CD8-positive, alpha-beta memory T cell (primary cell): ENCODE measurements at places on chromosomes 2 and 18. TPM values are rescaled to one million over a fixed set of nuclear protein-coding genes. Genes with fewer than 3 reads are reported as not detected.

- DNase-seq = no peak
Measured at GRCh38 chr2:227759411-227760118, 13.9 kb downstream of the SCYGR8 start.

GRCh38 chr18:55323051-55323994 is 264.7 kb downstream of the TCF4 start:
- DNase-seq = no peak

DNA sequence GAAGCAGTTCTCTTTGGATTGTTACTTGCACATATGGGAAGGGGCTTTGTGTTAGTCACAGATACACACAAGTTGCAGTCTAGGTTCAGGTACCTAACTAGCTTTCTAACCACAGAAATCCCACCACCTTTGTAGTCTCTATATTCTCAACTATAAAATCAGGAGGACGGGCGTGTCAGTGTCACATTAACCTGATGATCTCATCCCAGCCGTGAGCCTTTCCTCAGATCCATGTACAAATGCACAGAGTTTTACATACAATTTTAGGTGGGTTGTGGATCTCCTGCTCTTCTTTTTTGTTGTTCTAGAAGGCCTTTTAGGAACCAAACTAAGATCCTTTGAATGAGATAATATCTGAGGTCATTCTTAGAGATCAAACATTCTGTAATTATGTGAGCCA is 94.0 kb downstream of the ZNF532 start:
- DNase-seq = no peak

DNA sequence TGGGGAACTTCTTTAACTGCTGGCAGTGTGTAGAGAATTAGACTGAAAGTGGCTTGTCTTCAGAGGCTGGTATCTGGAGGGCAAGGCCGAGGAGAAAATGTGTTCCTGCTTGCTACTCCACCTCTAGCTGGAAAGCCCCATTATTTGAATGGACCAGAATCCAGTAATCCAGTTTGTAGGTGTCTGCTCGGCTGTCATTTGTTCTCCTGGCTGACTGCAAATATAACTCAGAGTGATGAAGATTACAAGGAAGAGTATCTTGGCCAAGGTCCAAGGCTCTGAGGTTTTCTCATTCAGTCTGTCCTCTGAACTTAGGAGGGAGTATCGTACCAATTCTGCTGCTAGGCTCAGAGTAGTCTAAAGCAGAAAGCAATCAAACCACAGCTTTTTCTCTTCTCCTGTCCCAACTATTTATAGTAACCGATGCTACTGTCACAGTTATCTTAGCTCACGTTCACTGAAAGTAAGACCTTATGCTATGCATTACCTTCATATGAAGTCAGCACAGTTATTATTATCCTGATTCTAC is 228.6 kb downstream of the SETBP1 start:
- DNase-seq = no peak

DNA sequence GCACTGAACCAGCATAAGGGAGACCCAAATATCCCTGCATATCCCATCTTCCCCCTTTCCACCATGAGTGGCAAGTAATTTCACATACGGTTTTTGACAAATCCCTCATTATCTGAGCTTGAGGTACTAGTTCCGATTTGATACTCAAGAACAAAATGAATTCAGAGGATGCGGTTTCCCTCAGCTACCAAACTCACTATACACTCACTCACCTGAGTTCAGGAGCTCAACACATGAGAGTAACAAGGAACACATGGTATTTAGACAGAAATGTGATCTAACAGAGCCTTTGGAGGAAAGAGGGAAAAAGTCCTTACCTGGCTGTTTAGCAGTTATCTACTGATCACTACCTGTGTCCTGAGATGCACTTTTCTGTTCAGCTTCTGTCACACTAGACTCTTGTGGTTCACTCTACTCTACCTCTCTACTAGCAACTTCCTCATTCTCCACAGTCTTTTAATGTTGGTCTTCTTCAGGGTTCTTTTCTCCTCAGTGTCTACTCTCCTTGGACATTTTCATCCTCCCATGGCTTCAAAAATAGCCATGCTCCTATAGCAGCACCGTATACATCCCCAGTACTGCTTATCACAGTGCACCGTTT is 25.1 kb downstream of the ASXL2 start:
- no peak for DNase-seq

DNA sequence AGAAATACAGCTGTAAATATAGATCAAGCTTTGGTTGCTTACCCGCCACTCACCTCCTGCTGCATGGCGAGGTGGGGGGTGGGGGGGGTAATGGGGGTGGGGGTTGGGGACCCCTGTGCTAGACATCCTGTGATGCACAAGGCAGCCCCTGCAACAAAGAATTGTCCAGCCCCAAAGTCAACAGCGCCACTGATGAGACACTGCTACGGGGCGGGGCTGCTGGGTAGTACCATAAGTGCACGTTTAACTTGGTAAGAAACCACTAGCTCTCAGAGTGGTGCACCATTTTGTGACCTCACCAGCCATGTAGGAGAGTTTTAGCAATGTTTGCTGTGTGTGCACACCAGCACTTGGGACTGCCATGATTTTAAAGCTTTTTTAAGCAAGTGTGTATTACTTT is 40.3 kb downstream of the SNORC start:
- DNase-seq = no peak

- no peak for DNase-seq
Measured at GRCh38 chr2:128414946-128415778, 96.5 kb upstream of the HS6ST1 start.

DNA sequence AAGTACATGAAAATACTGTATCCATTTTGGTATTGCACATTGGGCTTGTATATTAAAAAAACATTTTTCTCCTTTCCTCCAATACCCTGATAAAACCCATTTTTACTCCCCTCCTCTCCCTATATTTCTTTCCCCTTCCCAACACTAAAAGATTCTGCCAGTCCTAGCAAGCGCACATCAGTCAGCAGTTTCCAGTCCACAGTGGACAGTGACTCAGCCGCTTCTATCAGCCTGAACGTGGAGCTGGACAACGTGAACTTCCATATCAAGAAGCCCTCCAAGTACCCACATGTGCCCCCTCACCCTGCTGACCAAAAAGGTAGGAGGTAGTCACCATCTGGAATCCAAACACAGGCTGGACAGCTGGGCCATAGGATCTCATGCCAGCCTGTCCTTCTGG is 38.6 kb downstream of the PIKFYVE start:
- no peak for DNase-seq

GRCh38 chr2:55099878-55100820 is 49.9 kb upstream of the RTN4 start:
- no peak for DNase-seq

DNA sequence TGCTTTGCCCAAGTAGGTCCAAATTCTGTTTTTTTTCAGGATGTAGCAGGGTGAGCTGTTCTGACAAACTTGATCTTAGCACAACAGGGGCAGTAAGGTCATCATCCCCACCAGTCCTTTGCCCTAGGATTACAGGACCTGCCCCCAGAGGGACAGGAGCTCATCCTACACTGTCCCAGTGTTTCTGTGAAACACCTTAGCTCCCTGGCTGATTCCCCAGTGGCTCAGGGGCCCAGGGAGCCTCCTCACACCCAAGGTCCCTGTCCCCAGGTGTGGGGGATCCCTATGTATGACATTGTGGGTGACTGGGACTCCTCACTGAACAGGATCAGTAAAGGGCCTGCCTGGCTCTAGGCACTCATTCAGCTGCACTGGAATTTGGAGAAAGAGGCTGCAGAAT is 191.2 kb downstream of the ANKRD30B start:
- DNase-seq = no peak

GRCh38 chr2:220043155-220043989 is 415.9 kb downstream of the SLC4A3 start:
- no peak for DNase-seq

DNA sequence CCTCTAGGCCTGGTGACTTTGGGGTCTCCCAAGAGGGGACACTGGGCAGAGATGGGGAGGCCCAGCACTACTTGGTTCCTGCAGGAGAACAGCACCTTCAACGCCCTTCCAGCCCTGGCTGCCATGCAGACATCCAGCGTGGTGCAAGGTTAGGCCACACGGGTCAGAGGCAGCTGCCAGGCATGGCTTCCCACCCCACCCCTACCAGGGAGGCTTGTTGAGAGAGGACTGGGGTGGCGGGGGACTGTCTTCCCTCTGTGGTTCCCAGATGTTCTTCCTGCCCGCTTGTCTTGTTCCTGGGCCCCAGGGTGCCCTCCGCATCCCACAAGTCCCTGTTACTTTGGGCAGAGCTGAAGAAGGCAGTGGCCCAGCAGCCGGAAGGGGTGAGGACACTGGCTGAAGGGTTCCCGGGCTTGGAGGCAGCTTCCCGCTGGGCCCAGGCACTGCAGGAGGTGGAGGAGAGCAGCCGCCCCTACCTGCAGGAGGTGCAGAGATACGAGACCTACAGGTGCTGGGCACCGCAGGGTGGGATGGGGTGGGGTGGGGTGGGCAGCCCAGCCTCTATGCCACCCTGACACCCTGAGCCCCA is 4.5 kb downstream of the PROM2 start:
- no peak for DNase-seq

- DNase-seq = no peak
Measured at GRCh38 chr2:39156846-39157245, 36.0 kb upstream of the SOS1 start.

- DNase-seq = no peak
Measured at GRCh38 chr2:5751873-5752482, 59.8 kb downstream of the SOX11 start.

DNA sequence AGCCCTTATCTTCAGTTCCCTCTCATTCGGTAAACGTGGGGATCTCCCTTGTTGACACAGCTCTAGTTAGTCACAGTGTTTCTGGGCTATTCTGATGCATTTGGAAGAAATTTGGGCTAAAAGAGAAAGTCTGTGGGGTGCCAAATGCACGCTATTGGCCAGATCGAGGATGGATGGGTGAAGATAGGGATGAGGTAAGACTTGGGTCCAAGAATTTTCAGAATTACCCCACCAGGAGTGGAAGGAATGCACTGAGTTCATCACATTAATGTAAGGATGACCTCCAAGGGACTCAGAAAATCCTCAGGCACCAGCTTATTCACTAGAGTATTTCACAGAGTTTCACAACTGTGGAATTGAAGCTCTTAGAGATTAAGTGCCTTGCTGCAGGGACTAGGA is 49.3 kb downstream of the NRP2 start:
- DNase-seq = no peak

DNA sequence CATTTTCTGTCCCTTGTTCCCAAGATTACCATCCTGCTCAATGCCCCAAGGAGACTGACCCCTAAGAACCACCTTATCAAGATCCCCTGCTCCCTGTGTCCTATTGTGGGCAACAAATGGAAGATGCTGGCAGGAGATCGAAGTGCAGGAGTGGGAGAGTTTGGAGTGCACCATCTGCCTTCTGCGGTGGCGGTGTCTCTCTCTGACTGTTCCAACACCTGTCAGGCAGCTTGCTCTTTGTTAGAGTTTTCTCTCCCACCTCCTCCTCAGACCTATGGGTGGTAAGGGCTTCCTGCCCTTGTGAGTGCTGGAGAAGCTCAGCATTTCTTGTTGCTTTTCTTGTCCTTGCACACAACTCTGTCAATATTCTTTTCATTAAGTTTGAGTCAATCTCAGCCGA is 64.1 kb upstream of the SPHKAP start:
- no peak for DNase-seq

DNA sequence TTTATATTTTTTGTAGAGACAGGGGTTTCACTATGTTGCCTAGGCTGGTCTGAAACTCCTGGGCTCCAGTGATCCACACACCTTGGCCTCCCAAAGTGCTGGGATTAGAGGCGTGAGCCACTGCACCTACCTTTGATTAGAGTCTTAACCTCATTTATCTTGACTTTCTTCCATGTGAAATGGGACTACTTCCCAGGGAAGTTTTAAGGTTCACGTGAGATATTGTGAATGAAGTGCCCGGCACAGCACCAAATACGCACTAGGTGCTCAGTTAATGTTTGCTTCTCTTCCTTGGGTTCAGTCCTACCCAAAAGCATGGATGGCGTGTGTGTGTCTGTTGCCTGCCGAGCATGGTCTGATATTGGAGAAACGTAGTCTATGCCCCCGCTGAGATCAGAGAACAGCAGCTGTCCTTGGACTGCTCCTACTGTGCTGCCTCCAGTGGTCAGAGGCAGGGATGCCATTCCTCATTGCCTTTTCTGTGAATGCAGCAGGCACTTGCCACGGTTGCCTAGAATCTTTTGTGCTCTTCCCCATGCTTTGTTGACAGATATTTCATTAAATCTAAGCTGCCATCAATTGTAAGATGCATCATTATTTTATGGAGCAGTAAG is 12.3 kb upstream of the TFCP2L1 start:
- no peak for DNase-seq

DNA sequence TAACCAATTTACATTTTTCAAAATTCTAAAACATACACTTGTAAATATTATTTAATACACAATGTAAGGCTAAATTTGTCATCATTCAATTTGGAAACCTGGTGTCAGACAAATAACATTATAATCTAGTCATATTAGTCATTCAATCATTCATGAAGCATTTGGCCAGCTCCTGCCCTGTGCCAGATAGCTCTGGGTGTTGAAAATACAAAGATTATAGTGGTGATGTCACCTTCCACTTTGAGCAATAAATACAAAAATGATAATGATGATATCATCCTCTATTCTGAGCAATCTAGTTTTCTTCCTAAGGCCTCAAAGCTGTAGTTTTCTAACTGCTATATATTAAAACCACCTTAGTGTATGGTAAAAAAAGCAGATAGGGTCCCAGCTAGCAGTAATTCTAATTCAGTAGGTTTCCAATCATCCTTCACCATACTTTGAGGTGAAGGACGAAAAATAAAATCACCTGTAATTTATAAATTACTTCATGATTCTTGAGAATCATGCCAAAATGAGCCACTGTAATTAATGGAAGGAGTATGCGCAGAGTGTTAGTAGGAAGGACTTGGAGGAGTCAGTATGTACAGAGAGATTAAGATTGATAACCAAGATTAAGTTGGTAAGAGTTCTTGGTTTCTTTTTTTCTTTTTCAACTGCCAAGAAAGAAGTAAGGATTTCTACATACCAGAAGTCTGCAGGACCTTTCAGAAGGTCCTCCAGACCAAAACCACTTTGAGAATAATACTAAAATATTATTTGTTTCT is 23.2 kb downstream of the MEMO1 start:
- no peak for DNase-seq

The EPHA4 gene
- 7.8 TPM for total RNA-seq

The ACADL gene
- not detected for total RNA-seq

The ACTG2 gene
- total RNA-seq = not detected

The DSC1 gene
- 0.18 TPM for total RNA-seq

The OTX1 gene
- not detected for total RNA-seq

The LGALSL gene
- total RNA-seq = 0.84 TPM

The ALPP gene
- not detected for total RNA-seq

The OTOF gene
- total RNA-seq = 1.7 TPM

The STAT4 gene
- 53.0 TPM for total RNA-seq
